ENCODE measurements at places on chromosomes 3 and 15.

- no peak for DNase-seq
Observed at GRCh38 chr15:101399431-101399830, 90.1 kb downstream of the PCSK6 start.

DNA sequence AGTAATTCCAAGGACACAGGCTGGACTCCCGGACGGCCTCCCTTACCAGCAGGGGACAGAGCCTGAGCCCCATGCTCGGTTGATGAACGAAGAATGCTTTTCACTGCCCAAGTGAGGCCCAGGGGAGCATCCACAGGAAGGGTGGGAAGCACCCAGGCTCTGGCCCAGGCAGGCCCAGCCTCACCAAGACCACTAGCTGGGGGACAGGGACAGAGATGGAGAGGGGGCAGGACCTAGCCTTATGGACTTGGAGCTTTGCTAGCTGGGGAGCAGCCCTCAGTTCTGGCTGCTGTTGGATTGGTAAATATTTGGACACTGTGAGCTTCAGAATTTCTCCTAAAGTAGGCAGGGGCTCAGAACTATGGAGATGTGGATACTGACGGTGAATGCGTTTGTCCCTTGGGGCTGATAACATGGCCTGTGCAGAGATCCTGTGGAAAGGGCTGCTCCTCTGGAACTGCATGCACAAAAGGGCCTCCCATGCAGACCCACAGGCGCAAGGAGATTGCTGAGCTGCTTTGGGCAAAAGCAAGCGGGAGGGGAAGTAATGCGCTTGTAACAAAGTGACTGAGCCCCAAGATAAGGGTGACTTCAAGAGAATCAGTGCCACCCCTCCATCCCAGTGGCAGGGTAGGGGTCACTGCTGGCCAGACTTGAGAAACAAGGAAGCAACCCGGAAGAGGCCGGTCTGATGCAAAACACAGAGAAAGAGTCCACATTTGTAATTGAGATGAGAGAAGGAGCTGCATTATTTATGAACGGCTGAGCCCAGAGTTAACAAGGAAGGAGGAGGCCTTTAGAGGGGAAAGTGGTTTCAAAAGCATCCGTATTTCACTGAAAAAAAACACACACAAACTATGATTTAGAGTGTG, 70.1 kb upstream of the MEF2A start:
- peak; percentile 48 for DNase-seq

GRCh38 chr3:51940648-51941462, 849 bp downstream of the RRP9 start:
- DNase-seq = no peak

DNA sequence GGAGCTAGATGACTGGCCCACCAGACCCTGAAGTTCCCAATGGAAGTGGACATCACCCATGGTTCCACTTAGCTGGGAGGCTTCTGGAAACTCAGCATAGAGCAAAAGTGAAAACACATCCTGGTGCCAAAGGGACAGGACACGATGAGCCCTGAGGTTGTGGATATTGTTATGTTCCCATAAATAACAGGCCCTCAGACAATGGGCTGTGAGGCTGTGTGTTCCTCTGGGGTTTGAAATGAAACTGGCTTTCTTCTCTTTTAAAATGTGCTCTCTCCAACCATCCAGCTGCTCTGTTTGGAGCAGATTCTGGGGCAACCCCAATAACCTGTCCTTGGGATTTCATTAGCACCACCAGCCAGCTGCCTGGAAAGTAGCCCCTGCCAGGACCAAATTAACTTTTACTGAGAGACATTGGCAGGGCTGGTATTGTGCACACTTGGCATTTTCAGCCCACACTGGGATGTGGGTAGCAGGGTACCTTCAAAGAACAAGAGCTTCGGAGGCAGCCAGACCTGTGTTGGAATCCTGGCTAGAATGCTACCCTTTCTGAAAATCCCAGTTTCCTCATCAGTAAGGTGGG, 97.5 kb downstream of the DNAJB8 start:
- no peak for DNase-seq

GRCh38 chr15:38471974-38472373, 18.0 kb downstream of the FAM98B start:
- no peak for DNase-seq

- DNase-seq = no peak
Observed at GRCh38 chr15:48406266-48406891, 75.2 kb downstream of the DUT start.

- DNase-seq = no peak
Observed at GRCh38 chr3:138456961-138457862, 22.8 kb downstream of the ESYT3 start.

- no peak for DNase-seq
Observed at GRCh38 chr15:94269954-94270353, 38.6 kb downstream of the MCTP2 start.

- peak; percentile 52 for DNase-seq
Observed at GRCh38 chr3:58798312-58798711, 131.7 kb upstream of the FAM3D start.

DNA sequence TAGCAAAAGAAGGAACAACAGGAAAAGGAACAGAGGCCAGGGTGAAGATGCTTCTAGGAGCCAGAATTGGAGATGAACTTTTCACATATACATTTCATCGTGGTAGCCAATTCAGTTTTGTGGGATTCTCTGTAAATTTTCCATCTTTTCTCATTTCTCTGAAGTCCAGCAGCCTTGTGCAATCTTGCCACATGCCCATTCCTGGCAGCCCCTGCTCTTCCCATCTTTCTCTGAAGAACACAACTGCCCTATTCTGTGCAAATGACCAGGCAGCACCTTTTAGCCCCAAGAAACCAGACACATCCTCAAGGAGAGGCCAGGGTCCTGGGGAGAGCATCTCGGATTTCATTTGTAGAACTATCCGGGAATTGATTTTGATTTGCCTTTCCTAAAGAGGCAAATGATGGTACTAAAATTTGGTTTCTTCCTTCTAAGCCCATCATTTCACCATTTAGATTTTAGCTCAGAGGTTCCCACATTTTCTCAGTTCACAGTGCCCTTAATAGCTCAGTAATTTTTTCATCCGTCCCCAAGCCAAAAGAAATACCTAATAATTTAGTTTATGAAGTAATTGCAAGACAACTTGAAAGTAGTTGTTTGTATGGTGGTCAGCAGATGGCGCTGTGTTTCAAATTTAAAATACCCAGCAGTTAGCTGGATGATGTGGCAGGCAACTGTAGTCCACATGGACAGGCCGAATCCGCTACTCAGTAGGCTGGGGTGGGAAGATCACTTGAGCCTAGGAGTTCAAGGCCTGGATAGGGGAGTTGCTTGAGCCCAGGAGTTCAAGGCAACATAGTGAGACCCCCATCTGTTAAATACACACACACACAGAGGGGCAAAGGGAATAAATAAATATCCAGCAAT, 61.3 kb upstream of the ACKR4 start:
- DNase-seq = peak; percentile 64

DNA sequence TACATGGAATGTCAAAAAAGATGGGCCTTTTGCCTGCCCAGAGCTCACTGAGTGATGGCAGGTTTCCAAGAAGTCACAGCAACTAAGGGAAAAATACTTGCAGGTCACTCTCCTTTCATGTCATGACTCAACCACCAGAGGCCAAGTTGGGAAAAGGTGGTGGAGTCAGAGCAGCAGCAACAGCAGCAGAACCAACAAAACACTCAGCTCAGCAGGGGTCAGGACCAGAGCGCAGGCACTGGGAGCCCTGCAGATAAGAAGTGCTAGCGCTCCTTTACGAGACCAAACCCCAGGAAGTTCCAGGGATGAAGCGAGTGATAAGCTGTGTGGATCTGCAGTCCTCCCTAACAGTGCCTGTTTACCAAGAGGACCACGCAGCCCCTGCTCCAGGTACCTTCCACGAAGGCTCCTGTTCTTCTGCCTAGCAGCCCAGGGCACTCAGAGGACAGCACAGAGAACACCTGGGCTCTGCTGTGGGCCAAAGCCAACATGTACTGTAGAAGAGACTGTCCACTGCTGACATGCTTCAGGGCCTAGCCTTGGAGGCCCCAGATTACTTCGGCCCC, 26.0 kb downstream of the POC1A start:
- no peak for DNase-seq

- no peak for DNase-seq
Observed at GRCh38 chr15:25088261-25088790, 133.5 kb downstream of the SNRPN start.

GRCh38 chr3:50267280-50267913, 1.6 kb upstream of the SEMA3B start:
- DNase-seq = no peak

GRCh38 chr15:94858011-94858410, 626.6 kb downstream of the MCTP2 start:
- DNase-seq = no peak

DNA sequence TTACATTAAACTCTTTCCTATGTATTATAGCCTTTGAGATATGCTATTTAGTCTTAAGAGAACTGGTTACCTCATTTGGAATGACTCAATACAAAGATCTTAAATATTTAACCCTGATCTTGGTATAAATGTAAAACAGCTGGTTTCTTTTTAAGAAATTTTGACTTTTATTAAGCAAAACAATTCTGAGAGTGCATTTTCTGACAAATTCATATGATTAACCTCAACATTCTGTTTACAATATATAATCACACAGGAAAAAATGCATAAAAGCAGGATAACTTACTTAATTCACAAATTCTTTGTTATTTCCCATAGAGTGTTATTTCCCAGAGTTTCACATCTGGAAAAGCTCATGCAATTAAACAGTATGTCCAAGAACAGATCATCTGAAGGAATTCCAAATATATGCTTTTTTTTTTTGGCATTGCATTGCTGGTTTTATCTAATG, 400.4 kb upstream of the THBS1 start:
- no peak for DNase-seq

DNA sequence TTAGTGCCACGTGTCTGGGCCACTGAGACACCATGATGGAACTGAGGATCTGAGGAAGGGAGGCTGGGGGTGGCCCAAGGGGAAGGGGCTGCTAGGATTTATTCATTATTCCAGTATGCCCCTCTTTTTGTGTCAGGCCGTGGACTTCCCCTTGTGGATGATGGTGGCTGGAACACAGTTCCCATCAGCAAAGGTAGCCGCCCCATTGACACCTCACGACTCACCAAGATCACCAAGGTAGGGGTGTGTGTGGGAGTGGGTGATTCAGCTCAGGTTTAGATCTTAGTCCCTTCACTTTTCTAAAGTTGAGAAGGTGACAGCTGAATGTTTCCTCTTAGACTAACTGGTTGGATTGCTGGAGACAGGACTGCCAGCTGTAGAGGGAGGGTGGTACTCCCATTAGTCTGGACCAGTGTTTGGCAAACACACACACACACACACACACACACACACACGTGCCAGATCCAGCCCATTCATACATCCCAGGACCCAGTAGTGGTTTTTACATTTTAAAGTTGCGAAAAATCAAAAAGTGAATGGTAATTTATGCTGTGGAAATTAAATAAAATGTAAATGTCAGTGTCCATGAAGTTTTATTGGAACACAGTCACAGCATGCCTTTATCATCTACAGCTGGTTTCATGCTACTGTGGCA, 11.4 kb downstream of the EIF4G1 start:
- no peak for DNase-seq

- DNase-seq = no peak
Observed at GRCh38 chr3:114379266-114379665, 85.4 kb downstream of the TIGIT start.

GRCh38 chr3:61985020-61985419, 388.3 kb downstream of the FEZF2 start:
- no peak for DNase-seq

DNA sequence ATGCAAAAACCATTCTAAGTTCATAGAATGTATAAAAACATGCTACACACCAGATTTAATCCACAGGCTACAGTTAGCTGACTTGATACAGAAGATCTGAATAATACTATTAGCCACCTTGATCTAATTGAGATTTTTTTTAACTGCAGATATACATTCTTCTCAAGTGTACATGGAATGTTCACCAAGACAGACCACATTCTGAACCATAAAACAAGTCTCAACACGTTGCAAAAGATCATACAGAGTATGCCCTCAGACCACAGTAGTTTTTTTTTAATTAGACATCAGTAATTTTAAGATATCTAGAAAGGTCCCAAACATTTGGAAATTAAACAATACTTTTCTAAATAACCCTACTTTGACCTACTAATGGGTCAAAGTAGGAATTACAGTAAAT, 83.3 kb downstream of the FGF7 start:
- DNase-seq = no peak

DNA sequence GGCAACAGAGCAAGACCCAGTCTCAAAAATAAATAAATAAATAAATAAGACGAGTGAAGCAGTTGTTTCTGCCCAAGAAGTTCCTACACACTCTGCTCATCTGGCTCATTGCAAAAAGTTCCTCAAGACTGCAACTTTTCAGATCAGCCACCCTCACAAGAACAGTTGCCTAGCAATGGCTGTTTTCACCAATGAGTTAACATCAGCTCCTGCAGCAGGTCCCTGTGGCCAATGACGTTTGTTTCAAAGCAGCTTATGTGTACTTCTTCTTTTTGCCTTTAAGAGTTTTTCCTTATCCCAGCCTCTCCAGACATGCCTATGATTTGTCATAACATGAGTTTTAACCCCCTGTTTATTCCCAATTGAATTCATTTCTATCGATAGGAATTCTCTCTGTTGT, 118.4 kb upstream of the SPRED1 start:
- peak; percentile 95 for DNase-seq

GRCh38 chr15:42808913-42809312, 72.0 kb upstream of the CDAN1 start:
- DNase-seq = no peak

DNA sequence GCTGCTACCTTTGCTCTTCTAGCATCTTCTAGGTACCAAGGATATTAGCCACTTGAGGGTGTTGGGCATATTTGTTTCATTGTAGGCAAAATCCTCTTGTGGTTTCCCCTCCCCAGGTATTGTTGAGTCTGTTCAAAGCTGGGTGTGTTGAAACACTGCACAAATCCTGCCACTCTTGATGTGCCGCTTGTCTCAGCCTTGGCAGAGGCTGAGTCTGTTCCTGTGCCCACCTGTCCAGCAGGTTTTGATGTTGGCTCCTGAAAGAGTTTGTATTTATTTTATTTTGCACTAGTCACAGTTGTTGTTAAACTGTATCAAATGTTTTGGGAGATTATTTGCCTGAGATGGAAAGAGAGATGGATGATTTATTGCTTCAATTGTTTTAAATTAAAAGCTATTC, 136.2 kb downstream of the USP13 start:
- no peak for DNase-seq

DNA sequence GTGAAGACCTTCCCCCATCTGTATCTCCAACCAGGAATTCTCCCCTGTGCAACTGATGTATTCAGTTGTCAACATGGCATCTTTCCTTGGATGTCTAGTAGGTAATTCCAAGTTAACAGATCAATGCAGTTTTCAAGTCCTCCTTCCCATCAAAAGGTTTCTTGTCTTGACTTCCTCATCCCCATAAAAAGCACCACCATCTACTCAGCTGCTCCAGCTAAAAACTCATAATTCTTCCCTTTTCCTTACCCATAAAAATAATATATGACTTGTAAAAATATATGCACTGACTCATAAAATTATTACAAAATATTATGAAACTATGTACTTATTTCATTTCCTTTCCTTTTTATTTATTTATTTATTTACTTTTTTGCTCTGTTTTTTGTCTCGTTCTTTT, 5.0 kb upstream of the CAND2 start:
- peak; percentile 16 for DNase-seq

Data from inflammatory macrophage (primary cell).